B cell (primary cell): ENCODE measurements at places on chromosomes 13 and 19.

DNA sequence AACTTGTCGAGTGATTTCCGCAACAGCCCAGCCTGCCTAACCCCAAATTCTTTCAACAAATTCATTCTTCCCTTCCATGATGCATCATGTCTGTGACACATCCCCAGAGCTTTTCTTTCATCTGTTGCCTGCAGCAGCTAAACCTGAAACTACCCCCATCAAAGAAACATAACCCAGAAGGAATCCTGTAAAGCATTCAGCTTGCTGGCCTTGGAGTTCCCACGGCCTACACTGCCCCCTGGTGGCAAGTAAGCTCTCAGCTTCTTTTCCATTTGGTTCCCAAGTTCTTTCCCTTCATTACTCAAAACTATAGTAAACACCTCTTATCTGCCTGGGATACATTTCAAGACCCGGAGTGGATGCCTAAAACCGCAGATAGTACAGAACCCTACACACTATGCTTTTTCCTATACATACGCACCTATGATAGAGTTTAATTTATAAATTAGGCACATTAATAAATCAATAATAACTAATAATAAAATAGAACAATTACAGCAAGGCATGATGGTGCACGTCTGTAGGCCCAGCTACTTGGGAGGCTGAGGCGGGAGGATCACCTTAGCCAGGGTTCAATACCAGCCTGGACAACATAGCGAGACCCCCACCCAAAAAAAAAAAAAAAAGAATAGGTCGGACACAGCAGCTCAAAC is 7.4 kb downstream of the ETHE1 start:
- DNase-seq = peak; percentile 87

- no peak for DNase-seq
These were observed 2.0 kb downstream of the BICRA start for GRCh38 chr19:47610902-47611301.

DNA sequence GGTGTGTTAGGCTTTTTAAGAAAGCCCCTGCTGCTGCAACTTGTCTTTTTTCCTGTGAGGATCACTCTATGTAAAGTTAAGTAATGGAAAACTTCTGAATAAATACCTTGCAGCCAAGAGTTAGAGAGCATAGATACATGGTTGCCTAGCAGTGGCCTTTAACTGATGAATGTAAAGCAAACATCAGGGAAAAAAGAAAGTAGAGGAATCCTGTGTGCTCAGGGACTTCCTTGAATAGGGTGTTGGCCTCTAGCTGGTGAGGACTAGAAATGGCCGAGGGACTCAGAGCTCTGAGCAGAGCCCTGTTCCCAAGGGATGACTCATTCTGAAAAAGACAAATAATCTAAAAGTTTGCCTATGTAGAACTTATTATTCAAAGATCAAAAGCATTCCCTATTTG is 135.7 kb downstream of the MIPEP start:
- DNase-seq = no peak

DNA sequence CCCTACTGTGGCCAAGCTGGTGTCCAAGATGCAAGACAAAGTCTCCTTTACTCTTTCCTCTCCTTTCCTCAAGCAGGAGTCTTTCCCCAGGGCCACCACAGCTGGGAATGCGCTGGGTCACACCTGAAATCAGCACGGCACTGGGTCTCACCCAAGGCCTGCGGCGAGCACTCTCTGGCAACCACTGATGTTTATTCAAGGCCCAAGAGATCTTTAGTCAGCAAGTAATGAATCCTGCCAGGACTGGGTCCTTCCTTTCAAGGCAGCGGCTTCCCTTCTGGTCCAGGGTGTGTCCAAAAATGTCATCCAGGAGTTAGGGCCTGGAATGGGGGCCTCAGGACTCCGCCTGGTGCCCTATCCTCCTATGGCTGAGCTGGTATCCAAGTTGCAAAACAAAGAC is 24.1 kb downstream of the BLOC1S3 start:
- no peak for DNase-seq

GRCh38 chr13:97028441-97029299 is 34.4 kb upstream of the OXGR1 start:
- peak; percentile 40 for DNase-seq

- no peak for DNase-seq
These were observed 42.5 kb downstream of the EDNRB start for GRCh38 chr13:77876176-77876575.

DNA sequence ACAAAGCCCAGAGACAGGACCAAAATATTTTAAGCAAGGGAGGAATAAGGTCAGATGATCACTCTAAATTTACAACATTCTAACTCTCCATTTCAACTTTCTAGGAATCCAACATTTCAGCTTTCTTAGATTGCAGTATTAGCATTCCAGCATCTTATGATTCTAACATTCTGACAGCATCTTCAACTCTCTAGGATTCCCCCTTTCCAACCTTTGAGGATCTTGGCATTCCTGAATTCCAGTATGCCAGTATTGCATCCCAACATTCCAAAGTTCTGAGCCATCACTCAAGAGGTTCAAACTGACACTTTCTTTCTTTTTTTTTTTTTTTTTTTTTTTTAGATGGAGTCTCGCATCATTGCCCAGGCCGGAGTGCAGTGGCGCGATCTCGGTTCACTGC is 13.8 kb downstream of the TGFB1 start:
- DNase-seq = no peak

DNA sequence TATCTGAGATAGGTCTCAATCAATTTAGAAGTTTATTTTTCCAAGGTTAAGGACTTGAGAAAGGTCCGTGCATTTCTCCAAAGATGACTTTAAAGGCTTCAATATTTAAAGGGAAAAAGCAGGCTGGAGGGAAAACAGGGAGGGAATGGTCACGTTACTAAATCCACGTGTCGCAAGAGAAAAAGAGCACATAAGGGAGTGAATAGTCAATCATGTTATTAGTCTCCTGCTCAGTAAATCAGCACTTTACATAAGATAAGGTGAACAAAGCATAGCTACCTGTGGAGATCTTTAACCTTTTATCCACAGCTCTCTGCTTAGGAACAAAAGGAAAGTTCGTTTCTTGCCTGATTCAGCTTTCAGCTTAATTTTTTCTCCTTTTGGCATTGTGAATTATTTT is 31.3 kb upstream of the LSM14A start:
- DNase-seq = no peak

DNA sequence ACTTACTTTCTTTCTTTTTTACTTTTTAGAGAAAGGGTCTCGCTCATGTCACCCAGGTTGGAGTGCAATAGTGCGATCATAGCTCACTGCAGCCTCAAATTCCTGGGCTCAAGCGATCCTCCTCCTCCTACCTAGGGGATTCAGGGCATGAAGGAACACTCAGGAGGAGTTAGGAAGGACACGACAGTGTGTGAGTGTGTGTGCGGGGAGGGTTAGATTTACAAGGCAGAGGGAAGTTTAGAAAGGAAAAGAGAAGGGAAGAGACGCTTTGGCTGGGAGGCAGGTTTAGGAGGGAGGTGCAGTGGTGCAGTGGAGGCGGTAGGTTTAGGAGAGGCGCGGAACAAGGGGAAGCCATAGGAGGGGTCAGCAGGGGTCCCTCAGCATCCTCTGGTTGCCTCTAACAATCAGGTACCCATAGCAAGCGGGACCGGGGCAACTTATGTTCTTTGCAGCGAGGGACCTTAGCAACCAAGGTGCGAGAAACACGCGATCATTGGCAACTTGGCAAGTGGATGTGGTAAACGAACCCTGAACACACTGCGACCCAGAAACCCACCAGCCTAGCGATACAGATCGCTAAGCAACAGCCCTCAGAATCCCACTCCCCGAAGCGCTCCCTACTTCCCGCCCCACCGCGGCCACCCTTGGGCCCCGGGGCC is 501 bp downstream of the SIRT2 start:
- DNase-seq = no peak

GRCh38 chr13:64930636-64931035 is 2299.5 kb downstream of the PCDH9 start:
- DNase-seq = no peak

GRCh38 chr13:31081316-31081715 is 80.4 kb downstream of the HSPH1 start:
- DNase-seq = no peak

- no peak for DNase-seq
These were observed 28.9 kb upstream of the MED4 start for GRCh38 chr13:48123812-48124211.

DNA sequence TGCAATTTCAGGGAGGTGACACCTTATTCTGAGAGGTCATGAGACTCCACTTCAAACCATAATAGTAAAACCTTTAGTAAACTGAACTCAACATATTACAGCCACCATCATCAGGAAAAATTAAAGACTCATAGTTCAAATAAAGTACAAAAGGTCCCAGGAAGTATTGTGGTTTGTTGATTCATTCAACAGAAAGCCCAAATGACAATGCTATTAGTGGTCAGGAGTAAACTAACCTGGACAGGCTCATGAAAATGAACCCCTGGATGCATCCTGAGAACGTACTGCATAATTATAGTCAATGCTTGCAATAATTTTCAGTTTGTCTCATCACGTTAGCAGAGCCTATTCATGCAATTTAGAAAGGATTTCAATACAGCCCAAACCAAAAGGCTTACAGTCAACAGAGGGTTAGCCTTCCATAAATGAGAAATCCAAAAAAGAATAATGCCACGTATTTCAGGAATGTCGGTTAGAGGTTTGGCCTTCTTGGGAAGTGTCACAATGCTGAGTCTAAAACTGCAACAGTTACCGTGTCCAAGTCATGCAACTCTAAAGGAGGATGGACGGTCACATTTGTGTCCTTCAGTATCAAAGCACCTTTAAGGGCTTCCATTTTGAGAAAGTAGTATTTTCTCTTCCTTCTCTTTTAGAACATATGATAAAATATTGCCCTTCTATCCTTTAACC is 280.8 kb downstream of the ABCC4 start:
- no peak for DNase-seq

GRCh38 chr19:7978179-7978825 is 27.1 kb downstream of the ELAVL1 start:
- no peak for DNase-seq

- DNase-seq = no peak
These were observed 70.0 kb upstream of the GTF3A start for GRCh38 chr13:27354379-27354778.

- DNase-seq = no peak
These were observed 74.0 kb downstream of the TBC1D4 start for GRCh38 chr13:75407998-75408397.

- DNase-seq = no peak
These were observed 574 bp upstream of the XPO4 start for GRCh38 chr13:20903164-20903475.

DNA sequence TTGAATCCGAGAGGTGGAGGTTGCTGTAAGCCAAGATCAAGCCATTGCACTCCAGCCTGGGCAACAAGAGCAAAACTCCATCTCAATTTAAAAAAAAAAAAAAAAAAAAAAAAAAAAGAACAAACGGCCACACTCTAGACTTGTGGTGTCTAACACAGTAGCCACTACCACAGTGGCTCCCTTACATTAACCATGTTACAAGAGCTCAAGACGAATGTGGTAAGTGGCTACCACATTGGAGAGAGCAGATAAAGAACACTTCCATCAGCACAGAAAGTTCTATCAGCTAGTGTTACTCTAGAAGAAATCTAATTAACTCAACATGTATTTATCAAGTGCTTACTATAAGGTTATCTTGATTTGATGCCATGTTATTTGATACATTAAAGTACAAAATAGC is 11.5 kb downstream of the XPO4 start:
- DNase-seq = no peak

GRCh38 chr13:104984296-104984818 is 1551.1 kb downstream of the EFNB2 start:
- DNase-seq = peak; percentile 2

GRCh38 chr13:30446126-30446500 is 19.6 kb downstream of the HMGB1 start:
- peak; percentile 43 for DNase-seq

DNA sequence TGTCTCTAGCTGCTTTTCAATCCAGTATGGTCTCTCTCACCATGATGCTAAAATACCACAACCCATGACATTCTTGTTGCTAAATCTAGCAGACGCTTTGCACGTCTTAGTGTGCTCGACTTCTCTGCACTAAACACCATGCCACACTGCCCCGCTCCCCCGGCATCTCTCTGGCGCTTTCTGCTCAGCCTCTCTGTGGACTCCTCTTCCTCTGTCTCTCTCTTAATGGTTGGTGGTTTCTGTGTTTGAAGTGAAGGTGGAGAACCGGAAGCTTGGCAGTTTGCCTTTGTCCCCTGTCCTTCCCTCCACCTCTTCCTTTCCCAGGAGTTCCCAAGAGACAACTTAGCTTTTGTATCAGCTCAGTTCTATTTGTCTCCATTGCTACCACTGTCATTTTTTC is 8.8 kb downstream of the ERCC5 start:
- DNase-seq = no peak

DNA sequence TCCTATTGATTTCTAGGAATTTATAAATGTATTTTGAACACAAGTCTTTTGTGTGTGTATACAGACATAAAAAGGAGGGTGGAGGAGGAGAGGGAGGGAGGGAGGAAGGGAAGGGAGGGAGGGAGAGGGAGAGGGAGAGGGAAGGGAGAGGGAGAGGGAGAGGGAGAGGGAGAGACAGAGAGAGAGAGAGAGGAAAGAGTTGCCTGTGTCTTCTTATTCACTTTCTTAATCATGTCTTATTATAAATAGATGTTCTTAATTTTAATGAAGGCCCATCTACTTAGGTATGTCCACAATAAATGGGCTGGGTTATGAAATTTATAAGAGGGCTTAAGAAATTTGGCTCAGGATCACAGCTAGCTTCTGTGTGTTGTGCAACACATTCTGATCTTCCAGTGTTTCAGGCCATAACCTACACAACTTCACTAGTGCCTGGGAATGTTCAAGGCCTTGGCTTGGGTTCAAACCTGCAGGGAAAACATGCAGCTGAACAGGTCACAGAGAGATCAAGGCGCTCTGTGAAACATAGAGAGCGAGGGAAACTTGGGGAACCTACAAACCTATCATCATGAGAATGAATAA is 39.3 kb downstream of the ZNF45 start:
- DNase-seq = no peak

DNA sequence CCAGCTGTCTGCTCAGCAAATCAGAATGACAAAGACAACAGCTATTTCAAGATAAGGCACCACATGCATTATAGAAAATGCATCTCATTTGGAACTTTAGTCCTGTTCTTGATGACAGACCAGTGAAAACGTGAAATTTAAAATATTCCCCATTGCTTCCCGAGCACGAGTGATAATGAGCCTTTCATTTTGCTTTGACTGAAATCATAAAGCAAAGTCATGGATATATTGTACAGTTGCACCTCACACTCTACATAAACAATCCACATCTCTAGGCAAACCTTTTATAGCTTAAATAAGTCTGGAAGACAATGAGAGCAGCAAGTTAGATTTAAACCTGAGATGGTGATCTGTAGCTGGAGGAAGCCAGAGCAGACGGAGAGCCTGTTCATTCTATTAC is 79.1 kb downstream of the FAM216B start:
- DNase-seq = no peak

DNA sequence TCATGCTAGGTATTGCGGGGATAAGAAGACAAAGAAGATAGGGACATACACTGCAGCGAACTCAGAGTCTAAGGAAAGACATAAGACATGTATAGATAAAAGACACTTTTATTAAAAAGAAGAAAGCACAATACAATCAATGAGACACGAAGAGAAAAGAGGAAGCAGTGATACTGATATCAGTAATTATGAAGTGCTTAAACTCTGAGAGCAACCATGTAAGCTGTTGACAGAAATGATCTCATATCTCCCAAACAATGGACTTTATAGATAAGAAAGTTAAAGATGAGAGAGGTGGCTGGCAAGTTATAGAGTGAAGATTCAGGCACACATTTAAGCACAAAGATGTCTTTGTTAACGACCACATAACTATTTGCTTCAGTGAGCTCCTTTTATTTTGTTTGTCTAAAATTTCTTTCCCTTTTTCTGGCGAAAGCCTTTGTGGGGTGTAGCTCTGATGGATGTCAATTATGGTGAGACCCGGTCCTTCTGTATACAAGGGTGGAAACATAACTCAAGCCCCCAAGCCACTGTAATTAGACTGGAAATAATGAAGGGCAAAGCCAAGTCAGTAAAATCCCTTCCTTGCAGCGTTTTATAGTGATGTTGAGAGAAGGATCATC is 818.0 kb upstream of the SLC10A2 start:
- no peak for DNase-seq
